Left renal pelvis (tissue), 4 donors: ENCODE measurements at places on chromosomes 12 and 14.

- DNase-seq: no peak
Observed at GRCh38 chr12:112314981-112315380, 67.2 kb downstream of the HECTD4 start.

DNA sequence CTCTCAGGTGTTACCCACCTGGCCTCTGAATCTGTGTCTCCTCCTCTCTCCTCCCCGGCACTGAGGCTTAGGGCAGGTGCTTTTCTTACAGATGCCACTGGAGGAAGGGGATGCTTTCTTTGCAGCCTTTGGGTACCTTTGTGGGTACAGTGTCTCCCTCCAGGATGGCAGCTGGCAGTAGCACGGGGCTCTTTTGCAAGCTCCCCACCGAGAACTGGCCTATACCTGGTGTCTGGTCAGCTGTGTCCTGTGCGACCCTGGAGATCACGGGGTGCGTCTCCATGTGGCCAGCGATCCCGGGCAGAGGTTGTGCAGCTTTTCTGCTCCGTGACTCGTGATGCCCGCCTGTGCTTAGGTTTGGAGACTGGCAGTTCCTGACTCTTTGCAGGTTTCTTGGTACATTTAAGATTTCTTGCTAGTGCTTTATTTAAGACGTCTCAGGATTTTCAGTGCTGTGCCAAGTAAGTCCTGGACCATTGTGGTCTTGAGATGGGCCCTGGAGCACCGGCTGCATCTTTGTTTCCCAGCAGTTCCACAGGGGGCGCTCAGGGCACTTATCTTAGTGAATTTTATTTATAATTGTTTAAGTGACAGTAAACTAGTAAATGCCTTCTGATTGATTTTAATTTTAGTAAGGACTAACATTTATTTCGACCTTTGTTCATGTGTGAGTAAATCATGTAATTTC is 68.9 kb downstream of the DDX51 start:
- no peak for DNase-seq

- DNase-seq: no peak
Observed at GRCh38 chr14:41606532-41607303, at the start of gene LRFN5. LRFN5 (plus strand) TSS chr14:41606876.

GRCh38 chr12:50188875-50189575 is 21.9 kb upstream of the CERS5 start:
- DNase-seq: no peak

- no peak for DNase-seq
Observed at GRCh38 chr14:22463763-22464173, 125.3 kb downstream of the DAD1 start.

- no peak for DNase-seq
Observed at GRCh38 chr14:97878727-97879126, 1081.5 kb downstream of the VRK1 start.
